ENCODE measurements at places on chromosomes 1 and 21.

- no peak for DNase-seq
Measured at GRCh38 chr1:94055459-94056122, 65.4 kb downstream of the ABCA4 start.

- DNase-seq = no peak
Measured at GRCh38 chr1:73056826-73057225, 774.5 kb upstream of the NEGR1 start.

DNA sequence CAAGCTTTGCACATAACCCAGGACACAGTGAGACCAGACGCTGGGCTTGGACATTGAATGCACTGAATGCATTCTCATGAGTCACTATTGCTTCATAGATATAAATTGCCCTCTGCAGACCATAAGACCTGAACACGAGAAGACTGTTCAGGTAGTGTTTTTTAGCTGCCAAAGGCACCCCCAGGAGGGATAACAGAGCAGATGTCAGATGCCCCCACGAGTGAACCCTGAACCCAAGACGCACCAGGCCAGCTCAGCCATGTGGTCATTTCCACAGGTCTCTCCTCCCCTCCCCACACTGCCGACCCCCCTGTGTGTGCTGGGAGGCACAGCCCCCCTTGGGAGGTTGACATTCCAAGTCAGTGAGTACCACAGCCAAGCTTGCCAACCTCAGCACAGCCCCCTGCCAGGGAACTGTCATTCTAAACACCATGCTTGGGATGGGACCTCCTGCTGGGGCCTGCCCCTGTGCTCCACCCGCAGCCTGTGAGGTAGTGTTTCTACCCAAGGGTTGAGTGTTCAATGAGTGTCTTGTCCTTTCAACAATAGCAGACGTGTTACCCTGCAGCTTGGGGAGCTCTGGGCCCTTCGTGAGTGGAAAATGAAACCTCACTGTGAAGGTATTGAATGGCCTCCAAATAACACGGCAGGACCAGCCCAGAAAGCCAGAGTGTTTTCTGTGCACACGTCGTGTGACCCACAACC is 68.2 kb downstream of the PSMG1 start:
- DNase-seq = no peak

DNA sequence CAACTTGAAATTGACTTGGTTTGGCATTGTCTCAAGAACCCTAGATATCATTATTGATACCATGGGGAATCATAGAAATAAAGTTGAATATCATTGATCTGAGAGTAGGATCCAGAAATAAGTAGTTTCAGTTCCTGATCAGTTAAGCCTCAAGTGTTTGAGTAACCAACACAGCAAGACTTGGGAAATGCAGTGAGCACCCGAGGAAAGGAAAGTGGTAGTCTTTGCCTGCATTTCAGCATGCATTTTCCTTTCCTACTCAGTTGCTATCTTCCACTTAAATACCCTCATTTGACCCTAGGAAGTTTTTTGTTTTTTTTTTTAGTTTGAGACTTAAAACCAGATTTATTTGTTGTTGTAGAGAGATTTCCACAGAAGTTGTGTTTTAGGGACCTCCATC is 18.9 kb downstream of the CLEC20A start:
- no peak for DNase-seq

- no peak for DNase-seq
Measured at GRCh38 chr1:201167041-201167991, 13.0 kb upstream of the TMEM9 start.
